ENCODE measurements at places on chromosomes 12 and 14.
A peak's percentile ranks its signal among the peaks of the same experiment; 100 is the strongest.

GRCh38 chr14:99715266-99716000 lies 31.3 kb downstream of the CYP46A1 start:
- no peak for DNase-seq

- no peak for DNase-seq
Observed at GRCh38 chr12:29234965-29235626, 86.0 kb downstream of the FAR2 start.

DNA sequence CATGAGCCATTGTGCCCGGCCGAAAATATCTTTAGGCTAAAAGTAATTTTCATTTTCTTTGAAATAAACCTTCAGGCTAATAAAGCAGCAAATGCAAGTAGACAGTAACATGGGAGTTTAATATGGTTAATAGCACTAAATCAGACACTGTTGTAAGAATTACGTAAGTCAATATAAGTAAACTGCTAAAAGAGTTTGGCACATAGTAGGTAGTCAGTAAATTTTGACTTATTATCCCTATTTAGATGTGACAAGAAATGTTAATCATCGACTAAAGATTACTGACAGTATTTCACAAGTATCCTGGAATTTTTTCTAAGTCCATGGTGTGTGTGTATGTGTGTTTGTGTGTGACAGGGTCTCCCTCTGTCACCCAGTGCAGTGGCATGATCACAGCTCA lies 3.9 kb downstream of the PPP4R3A start:
- DNase-seq = no peak

DNA sequence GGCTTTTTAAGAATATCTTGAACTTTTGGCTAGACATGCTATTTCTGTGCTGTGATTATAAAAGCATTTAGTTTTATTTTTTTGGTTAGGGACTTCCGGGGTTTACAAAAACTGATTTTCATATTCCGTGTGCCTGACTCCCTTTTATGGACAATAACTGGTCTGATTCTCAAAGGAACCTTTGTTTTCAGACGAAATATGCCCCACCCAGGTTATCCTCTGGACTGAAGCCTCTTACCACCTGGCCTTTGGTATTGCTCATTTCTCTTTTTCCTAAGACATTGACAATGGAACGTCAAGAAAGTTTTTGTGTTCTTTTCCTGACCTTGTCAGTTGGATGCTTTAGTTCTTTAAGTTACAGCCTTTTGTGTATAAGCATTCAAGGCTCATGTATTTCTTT lies 10.8 kb downstream of the TIGAR start:
- DNase-seq = no peak

- peak; percentile 17 for DNase-seq
Observed at GRCh38 chr12:46271863-46272262, 3.0 kb upstream of the SLC38A1 start.

DNA sequence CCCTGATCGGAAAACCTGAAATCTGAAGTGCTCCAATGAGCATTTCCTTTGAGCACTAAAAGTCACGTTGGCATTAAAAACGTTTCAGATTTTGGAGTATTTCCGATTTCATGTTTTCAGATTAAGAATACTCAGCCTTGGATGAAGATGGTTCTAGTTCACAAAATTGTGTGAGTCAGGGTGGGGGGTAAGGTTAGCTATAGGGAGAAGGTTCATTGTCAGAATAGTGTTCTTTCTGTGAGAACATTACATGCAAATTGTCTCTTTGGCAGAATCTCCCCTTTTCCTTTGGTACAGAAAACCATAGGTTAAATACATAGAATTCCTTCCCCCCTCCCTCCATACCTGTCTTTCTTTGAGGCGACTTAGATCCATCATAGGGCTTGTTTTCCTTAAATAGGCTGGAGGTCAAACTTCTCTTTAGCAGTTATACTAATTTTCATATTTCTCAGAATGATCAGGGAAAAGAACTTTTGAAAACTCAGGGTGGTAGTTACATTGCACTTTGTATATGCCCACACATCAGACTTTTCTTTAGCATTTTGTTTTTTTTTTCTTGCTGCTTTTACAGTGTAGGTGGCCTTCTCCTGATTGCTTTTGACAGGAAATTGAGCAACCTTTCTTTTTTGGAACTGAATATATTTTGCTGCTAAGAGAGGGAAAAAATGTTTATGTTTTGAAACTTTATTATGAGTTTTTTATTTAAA lies 503.5 kb downstream of the PCNX1 start:
- no peak for DNase-seq

DNA sequence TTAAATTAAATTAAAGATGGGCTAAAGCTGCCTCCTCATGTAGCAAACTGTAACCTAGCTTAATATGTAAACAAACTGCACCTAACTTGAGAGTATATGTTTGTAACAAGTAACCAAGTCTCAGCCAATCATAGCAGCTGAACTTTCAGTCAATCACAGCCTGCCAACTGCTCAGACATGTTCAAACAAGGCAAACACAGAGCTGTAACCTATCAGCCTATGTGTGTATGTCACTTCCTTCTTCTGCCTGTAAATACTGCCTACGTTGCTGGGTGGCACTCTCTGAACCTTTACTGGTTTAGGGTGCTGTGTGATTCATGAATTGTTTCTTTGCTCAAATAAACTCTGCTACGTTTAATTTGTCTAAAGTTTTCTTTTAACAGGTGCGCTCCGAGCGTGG lies 2.9 kb downstream of the SERPINA6 start:
- no peak for DNase-seq

GRCh38 chr12:11758510-11759493 lies 109.3 kb downstream of the ETV6 start:
- DNase-seq = no peak

GRCh38 chr14:103002578-103003350 lies 54.6 kb downstream of the CDC42BPB start:
- DNase-seq = no peak

All from NCI-H524 (cell line).